ENCODE measurements at places on chromosomes 16 and 17. TPM values are rescaled to one million over a fixed set of nuclear protein-coding genes. Genes with fewer than 3 reads are reported as not detected.

DNA sequence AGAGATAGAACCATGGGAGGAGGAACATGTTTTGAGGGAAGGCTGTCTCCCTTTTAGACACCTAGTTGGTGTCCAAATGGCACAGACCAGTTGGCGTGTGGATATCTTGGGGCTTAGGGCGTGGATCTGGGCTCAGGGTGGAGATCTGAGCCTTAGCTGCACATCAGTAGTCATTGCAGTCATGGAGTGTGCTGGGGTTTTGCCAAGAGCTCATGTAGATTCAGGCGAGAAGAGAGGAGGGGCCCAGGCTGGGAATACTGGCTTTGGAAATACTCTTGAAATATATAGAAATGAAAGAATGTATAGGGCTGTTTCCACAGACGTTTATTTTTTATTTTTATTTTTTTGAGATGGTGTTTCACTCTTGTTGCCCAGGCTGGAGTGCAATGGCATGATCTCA is 92.0 kb downstream of the PRKCB start:
- no peak for DNase-seq

GRCh38 chr17:43790311-43790940 is 10.2 kb downstream of the CFAP97D1 start:
- no peak for DNase-seq

Gene CCL1
- 0.32 TPM for total RNA-seq

DNA sequence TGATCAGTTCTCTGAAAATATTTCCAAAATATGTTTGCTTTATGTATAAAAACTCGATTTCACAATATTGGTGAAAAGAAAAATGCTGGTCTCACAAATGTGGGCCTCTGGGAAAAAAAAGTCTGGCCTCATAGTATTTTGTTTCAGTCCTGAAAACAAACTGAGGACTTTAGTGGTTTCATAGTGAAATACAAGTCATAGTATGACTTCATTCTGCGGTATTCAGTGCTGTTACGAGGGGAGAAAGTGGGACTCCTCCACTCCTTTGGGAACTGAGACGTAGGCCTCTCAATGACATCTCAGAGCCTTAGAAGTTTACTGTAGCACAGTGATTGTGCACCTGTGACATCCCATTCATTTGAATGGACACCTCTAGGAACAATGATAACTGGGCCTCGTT is 56.0 kb downstream of the CYB561 start:
- DNase-seq, result no peak

DNA sequence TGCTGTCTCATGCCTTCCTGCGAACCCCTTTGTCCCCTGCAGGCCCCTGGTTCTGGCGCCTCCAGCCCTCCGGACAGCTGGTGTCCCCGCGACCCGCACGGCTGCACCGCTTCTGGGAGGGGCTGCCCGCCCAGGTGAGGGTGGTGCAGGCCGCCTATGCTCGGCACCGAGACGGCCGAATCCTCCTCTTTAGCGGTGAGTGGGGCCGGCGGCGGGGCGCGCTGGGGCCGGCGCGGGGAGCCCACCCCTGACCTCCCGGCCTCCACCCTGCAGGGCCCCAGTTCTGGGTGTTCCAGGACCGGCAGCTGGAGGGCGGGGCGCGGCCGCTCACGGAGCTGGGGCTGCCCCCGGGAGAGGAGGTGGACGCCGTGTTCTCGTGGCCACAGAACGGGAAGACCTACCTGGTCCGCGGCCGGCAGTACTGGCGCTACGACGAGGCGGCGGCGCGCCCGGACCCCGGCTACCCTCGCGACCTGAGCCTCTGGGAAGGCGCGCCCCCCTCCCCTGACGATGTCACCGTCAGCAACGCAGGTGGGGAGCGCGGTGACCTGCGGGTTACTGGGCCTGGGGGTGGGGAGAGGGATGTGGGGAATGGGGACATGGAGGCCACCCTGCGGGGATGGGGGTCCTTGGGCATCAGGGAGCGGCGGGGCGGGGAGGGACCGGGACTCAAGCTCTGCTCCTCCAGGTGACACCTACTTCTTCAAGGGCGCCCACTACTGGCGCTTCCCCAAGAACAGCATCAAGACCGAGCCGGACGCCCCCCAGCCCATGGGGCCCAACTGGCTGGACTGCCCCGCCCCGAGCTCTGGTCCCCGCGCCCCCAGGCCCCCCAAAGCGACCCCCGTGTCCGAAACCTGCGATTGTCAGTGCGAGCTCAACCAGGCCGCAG is 7.1 kb upstream of the IL32 start:
- peak; percentile 78 for DNase-seq

Gene LUC7L3
- total RNA-seq, result 120 TPM

Gene ACSM3
- total RNA-seq, result 21.8 TPM

- DNase-seq, result no peak
Measured at GRCh38 chr17:14553847-14554246, 253.0 kb downstream of the HS3ST3B1 start.

Gene TMIGD1
- not detected for total RNA-seq

DNA sequence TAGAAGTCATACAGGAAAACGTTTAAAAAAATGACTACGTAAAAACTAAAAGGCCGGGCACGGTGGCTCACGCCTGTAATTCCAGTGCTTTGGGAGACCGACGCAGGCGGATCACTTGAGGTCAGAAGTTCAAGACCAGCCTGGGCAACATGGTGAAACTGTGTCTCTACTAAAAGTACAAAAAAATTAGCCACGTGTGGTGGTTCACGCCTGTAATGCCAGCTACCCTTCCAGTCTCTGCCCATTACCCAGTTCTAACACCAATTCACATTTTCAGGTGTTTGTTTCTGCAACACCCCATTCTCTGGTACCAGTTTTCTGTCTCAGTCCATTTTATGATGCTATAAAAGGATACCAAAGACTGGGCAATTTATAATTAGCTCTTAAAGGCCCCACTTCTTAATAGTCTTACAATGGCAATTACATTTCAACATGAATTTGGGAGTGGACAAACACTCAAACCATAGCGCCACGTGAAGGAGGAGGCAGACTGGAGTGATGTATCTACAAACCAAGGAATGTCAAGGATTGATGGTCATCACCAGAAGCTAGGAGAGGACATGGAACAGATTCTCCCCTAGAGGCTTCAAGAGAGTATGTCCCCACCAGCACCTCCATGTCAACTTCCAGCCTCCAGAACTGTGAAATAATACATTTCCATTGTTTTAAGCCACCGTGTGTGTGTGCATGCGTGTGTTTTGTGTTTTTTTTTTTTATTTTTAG is 791 bp upstream of the C17orf75 start:
- DNase-seq, result no peak

Gene CD300A
- total RNA-seq, result 4.9 TPM

GRCh38 chr17:17841601-17842025 is 4.8 kb upstream of the SREBF1 start:
- DNase-seq, result no peak

Gene PHOSPHO1
- total RNA-seq, result not detected

Gene MMP25
- 0.55 TPM for total RNA-seq

DNA sequence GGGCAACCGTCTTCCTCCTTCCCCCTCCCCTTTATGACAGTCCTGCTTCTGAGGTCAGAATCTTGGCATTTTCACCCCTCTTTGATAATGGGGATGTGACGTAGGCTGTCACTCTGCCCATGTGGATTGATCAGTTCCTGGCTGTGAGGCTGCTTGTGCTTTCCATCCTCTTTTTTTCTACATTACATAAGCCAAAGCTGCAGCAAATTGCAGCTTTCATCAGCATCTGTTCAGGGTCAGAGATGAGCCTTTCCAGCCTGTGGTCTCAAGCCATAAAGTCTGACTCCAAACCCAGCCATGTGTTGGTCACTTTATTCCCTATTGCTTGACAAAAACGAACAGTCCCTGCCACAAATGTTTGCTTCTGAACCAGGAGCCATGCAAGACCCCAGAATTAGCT is 535.1 kb downstream of the CDH11 start:
- no peak for DNase-seq

- DNase-seq, result no peak
Measured at GRCh38 chr16:82059983-82060421, 24.9 kb downstream of the HSD17B2 start.

DNA sequence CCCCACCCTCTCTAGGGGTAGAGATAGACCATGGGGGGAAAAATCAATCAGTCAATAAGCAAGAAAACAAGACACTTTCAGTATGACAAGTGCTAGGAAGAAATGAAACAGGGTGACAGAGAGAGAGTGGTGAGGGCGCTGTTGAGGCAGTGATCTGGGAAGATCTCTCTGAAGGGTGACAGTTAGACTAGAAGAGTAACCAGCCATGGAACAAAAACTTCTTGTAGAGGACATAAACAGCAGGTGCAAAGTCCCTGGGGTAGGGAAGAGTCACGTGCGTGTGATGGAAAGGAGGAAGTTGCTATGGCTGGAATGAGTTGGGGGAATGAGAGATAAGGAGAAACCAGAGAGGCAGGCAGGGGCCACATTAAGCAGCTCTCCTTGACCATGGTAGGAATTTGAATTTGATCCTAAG is 16.8 kb upstream of the EMP2 start:
- no peak for DNase-seq

DNA sequence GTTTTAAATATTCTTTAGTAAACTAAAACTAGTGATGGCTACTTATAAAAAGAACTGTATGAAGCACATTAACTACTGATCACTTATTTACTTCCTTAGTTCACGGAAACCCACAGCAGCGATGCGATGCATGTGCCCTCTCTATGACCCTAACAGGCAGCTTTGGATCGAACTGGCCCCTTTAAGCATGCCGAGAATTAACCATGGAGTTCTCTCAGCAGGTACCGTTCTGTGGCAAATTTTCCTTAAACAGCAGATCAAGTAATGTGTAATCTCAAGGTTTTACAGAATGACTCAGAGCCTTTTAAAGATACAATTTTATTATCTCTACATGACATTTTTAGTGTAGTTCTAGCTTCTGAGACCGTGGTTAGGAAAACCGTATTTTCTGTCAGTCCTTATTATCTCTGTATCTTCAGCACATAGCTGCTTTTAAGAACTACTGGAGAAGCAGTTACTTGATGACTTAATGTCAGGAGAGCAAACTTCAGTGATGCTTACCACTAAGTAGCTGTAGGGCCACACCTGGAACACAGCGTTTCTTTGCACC is 43.0 kb downstream of the GAN start:
- no peak for DNase-seq

Gene CTRB2
- not detected for total RNA-seq

GRCh38 chr17:82213251-82214011 is 789 bp upstream of the CCDC57 start:
- DNase-seq, result peak; percentile 73

Gene HEATR9
- not detected for total RNA-seq

- no peak for DNase-seq
Measured at GRCh38 chr17:43620581-43620980, 41.1 kb downstream of the MEOX1 start.

GRCh38 chr17:67107811-67108775 is 63.7 kb downstream of the CACNG1 start:
- no peak for DNase-seq

Gene VPS35L
- total RNA-seq, result 31.6 TPM

- DNase-seq, result no peak
Measured at GRCh38 chr17:76927982-76928381, 59.8 kb downstream of the MGAT5B start.

Gene SALL1
- not detected for total RNA-seq
